Foreskin keratinocyte (primary cell): ENCODE measurements at places on chromosomes 3 and 15.

DNA sequence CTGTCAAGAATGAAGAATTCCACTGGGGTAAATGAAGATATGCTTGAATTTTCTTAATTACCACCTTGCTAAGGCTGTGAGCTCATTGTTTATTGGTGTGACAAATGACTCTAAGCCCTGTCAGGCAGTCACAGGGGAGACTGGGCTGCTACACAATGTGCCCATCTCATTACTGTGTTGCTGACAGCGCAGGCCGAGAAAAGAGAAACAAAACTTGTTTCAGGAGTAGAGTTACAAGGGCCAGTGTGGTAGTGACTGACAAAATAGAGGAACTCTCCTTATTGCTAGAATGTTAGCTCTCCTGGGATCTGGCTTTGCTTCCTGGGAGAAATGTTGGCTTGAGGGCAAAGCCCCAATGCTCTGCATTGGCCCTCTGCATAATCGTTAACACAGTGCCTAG lies 130.4 kb upstream of the CRBN start:
- DNase-seq = no peak

GRCh38 chr3:171377859-171378258 lies 82.3 kb downstream of the TNIK start:
- DNase-seq = no peak

GRCh38 chr3:28207000-28207733 lies 34.3 kb upstream of the CMC1 start:
- no peak for DNase-seq

DNA sequence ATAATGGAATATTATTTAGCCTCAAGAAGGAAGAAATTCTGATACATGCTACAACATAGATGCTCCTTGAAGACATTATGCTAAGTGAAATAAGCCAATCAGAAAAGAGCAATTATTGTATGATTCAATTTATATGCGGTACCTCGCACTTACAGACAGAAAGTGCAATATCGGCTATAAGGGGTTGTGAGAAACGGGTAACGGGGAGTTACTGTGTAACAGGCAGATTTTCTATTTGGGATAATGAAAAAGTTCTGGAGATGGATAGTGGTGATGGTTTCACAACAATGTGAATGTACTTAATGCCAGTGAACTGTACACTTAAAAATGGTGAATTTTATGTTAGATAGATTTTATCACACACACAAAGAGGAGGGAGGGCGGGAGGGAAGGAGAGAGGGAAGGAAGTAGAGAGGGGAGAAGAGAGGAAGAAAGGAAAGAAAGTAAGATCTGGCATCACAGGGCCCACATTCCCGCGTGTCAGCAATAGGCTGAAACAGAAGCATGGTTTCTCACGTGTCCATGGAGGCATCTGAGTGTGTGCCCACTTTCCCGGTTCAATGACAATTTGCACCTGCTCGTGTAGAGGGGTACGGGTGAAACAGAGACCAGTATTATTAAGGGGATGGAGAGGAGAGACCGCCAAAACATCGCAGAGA lies 700 bp upstream of the BLM start:
- DNase-seq = no peak

GRCh38 chr3:24141548-24141947 lies 196.5 kb downstream of the NR1D2 start:
- no peak for DNase-seq

DNA sequence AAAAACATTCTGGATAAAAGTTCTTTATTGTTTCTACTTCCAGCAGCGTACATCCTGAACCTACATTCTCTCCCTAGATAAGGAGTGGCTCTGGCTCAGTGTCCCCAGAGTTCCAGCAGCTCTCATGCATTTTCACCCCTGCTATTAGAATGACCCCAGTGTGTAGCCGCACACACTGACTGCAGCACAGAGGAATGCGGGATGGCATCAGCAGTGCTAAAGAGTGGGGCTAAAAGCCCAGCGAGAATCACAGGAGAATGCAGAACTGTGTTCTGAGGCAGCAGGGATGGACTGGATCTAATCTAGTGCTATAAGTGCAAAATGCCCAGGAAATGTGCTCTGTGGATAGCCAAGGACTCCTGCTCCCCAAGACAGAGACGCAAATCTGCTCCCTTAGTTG lies 66.4 kb upstream of the TJP1 start:
- DNase-seq = no peak

GRCh38 chr3:64164349-64164748 lies 60.9 kb downstream of the PRICKLE2 start:
- no peak for DNase-seq

DNA sequence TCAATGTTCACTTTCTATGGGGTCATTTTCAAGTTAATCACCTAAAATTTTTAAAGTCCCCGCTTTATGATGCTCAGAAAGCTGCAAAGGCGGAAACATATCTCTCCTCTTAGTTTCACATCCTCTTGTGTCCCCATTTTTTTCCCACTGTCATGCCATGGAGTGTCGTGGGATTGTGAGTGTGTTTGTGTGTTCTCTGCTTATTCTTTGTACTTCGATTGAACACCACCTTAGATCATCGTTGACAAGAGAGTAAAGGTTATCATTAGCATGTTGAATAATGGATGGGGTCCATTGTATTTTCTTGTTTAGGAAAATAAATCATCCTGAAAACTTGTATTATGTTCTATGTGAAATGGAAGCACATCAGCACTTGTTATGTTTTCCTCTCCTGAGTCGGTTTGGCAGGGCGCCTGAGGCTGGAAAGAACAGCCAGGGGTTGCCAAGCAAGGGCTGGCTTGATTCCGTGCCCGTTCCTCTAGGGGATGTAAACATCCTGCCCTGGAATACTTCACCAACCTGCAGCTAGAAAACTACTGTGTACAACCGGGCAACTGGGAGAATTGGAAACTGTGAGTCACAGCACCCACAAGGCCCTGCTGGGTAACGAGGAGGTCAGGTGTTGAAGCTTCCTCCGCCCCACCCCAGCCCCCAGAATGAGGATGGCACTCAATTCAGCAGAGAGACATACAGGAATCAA lies 67.2 kb downstream of the EIF4E3 start:
- DNase-seq = peak; percentile 73

GRCh38 chr15:75815811-75816719 lies 27.2 kb upstream of the UBE2Q2 start:
- DNase-seq = no peak

DNA sequence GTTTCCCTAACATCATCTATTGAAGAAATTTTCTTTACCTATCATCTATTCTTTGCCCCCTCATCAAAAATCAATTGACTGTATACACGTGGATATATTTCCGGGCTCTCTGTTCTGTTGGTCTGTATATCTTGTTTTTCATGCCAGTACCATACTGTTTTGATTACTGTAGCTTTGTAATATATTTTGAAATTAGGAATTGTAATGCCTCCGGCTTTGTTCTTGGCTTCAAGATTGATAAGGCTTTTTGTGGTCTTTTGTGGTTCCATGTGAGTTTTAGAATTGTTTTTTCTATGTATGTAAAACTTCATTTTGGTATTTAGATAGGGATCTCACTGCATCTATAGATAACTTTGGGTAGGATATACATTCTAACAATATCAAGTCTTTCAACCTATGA lies 454.4 kb downstream of the LPP start:
- no peak for DNase-seq

DNA sequence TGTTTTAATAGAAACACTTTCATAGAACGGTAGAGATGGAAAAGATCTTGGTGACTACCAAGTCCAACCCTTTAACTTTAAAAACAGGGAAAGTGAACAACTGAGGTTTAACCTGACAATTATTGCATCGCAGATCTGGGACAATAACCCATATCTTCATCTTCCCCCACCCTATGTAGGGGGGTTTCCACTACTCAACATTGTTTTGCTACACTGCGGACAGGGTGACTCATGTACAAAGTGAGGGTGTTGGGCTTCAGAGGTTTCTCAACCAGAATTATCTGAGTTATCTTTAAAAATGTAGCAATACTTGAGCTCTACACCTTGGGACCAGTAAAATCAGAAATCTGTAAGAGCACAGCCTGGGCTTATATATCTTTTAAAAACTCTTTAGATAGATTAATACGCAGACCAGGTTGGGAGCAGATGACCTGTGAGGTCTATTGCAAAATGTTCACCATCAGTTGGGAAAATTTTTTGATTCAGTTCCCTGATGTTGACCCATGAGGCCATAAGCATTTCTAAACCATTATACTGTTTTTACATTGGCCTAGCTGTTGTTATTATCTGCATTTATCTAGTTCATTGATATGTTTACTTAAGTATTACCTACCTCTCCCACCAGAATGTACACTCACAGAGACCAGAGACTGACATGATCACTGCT lies 103.6 kb upstream of the ICE2 start:
- DNase-seq = no peak

DNA sequence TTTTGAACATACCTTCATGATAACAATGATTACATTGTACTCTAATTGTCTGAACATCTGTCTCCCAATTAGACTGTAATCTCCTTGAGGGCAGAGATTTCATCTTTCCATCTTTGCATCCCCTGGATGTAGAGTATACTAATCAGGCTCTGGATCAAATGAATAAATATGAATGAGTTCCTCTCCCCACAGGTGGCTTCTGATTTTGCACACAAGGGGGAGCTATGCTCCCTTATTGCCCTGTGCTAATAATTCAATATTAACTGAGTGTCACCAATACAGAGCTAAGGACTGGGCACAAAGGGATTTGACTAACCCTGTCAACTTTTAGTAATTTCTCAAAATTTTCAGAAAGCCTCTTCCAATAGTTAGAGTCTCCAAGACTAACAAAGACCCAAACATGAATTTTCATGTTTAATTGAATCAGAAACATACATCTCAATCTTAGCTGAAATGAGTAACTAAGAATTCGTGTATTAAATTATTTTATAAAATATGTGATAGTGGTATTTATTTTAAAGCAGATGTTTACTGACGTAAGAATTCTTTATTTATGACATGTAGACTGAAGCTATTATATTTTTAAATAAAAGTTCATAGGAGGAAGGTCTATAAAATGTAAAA lies 3.0 kb downstream of the DUOXA1 start:
- no peak for DNase-seq

GRCh38 chr15:70358871-70359647 lies 261.3 kb upstream of the TLE3 start:
- DNase-seq = no peak

GRCh38 chr3:177713928-177714900 lies 516.9 kb upstream of the TBL1XR1 start:
- DNase-seq = no peak

DNA sequence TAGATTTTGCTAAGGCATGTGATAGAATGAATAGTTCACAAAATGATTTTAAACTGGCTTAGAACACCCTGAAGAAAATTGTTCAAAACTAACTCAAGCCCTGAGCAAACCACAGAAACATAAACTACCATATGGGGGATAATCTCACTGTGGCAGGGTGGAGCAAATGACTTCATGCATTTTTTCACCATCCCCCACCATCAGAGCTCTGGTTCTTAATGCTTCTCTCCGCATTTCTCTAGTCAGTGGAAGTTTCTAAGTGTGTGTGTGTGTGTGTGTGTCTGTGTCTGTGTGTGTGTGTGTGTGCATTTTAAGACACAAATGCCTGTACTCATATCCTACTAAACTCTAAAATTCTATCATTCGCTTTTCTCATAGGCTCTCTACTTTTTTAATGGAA lies 107.1 kb upstream of the PHLDB2 start:
- DNase-seq = peak; percentile 83

DNA sequence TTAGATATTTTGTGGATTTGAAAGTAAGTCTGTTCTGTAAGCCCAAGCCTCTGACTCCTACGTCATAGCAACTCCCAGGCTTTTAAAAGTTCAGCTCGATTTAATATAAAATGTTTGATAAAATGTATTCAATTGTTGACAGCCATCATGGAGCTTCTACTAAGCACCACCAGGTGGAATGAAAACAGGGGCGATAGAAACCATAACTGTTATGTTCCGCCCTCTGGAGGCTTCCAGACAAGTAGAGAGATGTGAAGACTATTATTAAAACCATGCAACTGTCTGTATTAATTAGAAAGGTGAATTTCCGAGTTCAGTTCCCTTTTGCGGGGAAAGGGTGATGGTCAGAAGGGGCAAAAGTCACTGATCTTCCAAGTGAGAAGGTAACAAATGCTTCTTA lies 292.2 kb downstream of the NR2F2 start:
- no peak for DNase-seq

DNA sequence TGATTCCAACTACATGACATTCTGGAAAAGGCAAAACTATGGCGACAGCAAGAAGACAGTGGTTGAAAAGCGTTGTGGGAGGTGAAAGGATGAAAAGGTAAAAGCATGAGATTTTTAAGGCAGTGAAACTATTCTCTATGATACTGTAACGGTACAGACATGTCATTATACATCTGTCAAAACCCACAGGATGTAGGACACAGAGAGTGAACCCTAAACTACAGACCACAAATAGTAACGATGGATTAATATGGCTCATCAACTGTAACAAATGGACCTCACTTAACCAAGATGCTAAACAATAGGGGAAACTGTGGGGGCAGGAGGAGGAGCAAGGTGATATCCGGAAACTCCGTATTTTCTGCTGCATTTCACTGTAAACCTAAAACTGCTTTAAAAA lies 39.1 kb downstream of the MYO9A start:
- DNase-seq = no peak

GRCh38 chr3:156483961-156484787 lies 70.7 kb downstream of the SSR3 start:
- DNase-seq = peak; percentile 48

DNA sequence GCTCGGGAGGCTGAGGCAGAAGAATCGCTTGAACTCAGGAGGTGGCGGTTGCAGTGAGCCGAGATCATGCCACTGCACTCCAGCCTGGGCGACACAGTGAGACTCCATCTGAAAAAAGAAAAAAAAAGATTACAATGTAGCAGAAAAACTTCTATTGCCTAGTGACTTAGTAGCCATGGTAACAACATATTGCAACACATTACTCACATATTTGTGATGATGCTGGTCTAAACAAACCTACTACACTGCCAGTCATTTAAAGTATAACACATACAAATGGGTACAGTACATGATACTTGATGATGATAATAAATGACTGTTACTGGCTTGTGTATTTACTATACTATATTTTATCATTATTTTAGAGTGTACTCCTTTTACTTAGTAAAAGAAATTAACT lies 125.6 kb downstream of the PLOD2 start:
- no peak for DNase-seq

GRCh38 chr15:92683511-92683834 lies 27.9 kb upstream of the FAM174B start:
- no peak for DNase-seq
